GM12878 (cell line): ENCODE measurements at places on chromosomes 4 and X.

DNA sequence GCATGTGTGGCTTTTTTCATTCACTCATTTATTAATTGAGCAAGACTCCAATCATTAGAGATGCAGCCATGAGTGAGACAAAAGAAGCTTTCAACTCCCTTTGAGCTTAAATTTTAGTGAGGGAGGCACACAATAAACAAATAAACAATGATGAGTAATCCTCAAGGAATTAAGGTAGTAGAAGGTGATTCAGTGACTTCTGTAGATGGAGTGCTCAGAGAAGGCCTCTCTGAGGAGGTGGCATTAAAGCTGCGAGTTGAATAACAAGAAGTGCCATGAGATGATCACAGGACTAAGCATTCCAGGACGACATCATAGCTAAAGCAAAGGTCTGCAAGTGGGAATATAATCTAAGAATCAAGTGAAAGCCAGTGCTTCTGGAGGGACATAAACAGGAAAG, 77.6 kb downstream of the NWD2 start:
- no peak for DNase-seq

GRCh38 chrX:3449287-3449686, 102.8 kb upstream of the MXRA5 start:
- DNase-seq = no peak

GRCh38 chr4:125956276-125956675, 641.5 kb downstream of the FAT4 start:
- no peak for DNase-seq

GRCh38 chr4:16217300-16218051, 8.8 kb downstream of the TAPT1 start:
- DNase-seq = no peak

DNA sequence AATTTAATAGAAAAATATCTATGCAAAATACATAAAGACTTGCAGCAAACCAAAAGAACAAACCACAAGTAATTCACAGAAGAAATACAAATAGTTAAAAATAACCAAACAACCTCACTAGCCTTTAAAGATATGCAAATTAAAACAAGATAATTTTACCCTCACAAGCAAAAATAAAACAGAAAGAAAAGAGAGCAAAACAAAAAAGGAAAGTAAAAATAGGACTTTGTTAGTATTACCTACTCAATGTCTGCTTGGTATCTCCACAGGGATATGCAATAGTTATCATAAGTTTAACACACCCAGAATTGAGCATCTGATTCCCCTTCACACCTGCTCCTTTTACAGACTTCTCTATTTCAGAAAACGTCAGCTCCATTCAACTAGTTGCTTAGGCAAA, 737.5 kb upstream of the MAGEB2 start:
- no peak for DNase-seq

DNA sequence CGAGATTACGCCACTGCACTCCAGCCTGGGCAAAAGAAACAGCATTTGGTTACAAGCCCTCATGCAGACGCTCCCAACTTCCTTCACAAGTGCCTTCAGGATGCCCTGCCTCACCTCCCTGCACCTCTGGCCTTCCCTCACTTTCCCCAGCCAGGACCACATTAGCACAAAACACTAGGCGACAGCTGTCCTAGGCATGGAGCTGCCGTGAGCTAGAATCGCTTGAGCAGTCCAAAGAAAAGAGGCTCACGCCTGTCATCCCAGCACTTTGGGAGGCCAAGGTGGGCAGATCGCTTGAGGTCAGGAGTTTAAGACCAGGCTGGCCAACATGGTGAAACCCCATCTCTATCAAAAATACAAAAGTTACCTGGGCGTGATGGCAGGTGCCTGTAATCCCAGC, 15.8 kb downstream of the RNF212 start:
- DNase-seq = no peak

DNA sequence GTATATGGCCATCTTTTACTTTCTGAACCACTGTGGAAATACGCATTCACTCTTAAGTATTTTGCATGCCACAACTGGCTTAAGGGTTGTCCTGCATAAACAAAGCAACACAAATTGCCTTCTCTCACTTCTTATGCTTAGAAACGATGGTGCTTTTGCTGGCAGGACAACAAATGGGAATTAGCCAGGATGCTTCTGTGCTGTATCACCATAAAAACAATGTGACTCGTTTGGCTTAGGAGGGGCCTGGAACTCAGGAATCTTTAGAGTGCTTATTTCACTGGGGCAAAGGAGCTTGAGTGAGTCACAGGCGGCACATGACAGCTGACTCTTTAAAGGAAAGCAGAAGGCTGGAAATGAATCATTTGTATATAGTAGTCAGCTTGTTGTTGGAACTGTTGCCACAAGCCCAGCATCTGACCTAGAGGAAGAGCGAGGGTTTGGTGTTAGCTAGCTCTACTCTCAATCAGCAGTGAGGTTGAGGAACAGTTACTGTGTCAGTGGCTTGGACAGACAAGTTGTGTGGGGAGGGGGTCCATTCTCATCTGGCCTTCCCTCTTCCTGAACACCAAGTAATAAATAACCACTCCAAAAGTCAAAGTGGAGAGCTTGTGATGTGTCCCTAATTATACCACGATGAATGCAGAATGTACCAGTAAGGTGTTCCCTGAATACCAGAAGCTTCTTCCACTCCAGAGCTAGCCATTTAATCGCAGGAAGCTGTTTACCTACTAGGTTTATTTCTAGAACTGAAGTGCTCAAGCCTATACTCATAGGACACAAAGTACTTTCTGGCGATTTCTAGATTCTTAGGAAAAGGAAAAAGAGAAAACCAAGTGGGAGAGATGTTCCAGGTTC, 293.1 kb downstream of the CAMK2D start:
- no peak for DNase-seq

DNA sequence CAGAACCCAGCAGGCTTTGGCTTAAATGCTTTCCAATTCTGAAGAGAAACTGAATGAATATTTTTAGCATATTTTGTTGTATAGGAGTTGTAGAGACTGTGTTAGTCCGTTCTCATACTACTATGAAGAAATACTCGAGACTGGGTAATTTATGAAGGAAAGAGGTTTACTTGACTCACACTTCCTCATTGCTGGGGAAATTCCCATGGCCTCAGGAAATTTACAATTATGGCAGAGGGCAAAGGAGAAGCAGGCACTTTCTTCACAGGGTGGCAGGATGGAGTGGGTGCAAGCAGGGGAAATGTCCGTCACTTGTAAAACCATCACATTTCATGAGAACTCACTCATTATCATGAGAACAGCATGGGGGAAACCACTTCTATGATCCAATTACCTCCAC, 291.7 kb downstream of the PACRGL start:
- no peak for DNase-seq

GRCh38 chr4:138967313-138967712, 48.3 kb upstream of the NOCT start:
- peak; percentile 63 for DNase-seq

GRCh38 chr4:74632634-74633033, 161.7 kb downstream of the BTC start:
- DNase-seq = no peak

DNA sequence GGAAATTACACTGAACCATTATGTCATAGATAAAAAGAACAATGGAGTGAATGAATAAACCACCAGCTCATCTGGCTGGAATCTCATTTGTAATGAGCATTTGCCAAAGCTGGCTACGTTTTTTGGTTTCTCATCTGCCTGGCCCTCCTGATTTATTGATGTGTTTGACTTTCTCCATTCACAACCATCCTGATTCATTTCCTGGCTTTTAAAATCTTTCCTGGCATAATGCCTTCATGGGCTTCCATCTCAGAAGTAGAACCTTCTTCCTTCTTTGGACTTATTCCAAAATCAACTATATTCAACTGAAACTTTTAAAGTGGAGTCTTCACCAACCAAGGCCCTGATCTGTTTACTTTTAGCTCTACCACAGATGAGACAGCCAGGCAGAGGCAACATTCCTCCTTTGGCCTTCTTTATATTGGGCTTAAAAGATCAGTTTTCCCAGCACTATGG, 36.0 kb upstream of the ARSJ start:
- DNase-seq = no peak

GRCh38 chr4:142861351-142861750, 15.2 kb upstream of the INPP4B start:
- no peak for DNase-seq

DNA sequence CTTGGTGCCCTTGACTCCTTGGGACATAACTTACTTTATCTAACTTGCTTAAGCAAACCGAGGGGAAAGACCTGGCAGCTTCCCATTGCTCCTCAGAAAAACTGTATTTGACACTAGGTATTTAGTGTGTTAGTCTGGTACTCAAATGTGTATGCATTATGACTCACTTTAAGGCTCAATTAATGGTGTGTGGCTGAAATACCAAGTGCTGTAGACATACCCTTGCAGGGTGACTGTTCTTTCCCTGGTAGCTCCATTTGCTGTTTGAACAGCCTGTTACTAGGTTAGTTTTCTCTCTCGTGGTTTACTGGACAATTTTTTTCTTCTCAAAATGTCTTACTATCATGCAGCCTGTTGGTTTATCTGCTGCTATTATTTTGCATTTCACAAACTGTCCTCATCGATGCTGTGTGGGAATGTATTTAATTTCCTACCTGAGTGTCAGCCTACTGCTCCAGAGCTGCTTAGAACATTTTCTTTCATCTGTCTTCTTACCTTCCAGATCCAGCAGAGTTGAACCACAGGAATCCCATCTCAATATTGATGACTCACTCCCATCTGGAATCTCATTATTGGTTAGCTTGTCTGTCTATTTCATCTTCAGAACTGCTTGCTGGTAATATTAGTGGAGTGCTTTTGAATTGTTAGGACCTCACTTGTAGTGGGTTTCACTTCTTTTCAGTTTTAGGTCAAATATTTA, 158.0 kb upstream of the FAT1 start:
- DNase-seq = no peak

- no peak for DNase-seq
Measured at GRCh38 chr4:185437809-185438208, 12.0 kb upstream of the UFSP2 start.

GRCh38 chr4:147847751-147848590, 116.1 kb downstream of the ARHGAP10 start:
- no peak for DNase-seq

DNA sequence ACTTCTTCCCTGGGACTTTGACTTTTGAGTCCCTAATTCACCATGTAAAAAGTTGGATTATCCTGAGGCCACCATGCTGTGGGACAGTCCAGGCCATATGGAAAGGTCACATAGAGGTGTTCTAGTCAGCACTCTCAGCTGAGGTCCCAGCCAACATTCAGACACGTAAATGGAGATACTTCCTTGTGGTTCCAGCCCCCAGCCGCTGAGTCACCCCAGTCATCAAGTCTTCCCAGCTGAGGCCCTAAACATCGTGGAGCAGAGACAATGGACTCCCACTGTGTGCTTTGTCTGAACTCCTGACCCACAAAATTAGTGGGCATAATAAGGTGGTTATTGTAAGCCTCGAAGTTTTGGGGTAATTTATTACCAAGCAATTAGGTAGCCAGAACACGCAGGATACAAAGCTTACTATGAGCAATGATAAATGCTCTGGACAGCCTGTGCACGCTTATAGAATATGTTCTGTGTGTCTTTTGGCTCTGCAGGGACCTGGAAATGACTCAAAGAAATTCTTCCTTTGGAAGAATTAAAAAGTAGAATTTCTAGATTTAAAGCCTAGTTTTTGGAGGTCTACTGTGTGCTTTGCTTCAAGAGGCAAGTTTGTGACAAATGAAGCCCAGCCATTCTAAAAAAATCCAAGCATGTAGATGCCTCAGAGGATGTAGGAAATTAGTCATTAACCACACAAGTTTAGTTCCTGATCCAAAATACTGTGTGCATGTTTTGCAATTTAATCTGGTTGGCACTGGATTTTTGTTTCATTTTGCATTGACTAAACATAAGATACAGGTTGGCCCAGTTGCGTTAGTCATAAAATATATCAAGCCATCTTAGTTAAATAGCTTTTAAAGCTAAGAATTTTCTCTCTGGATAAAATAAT, 33.2 kb upstream of the SLC9A7 start:
- peak; percentile 68 for DNase-seq

GRCh38 chrX:21656587-21657317, 1.4 kb downstream of the KLHL34 start:
- DNase-seq = no peak

DNA sequence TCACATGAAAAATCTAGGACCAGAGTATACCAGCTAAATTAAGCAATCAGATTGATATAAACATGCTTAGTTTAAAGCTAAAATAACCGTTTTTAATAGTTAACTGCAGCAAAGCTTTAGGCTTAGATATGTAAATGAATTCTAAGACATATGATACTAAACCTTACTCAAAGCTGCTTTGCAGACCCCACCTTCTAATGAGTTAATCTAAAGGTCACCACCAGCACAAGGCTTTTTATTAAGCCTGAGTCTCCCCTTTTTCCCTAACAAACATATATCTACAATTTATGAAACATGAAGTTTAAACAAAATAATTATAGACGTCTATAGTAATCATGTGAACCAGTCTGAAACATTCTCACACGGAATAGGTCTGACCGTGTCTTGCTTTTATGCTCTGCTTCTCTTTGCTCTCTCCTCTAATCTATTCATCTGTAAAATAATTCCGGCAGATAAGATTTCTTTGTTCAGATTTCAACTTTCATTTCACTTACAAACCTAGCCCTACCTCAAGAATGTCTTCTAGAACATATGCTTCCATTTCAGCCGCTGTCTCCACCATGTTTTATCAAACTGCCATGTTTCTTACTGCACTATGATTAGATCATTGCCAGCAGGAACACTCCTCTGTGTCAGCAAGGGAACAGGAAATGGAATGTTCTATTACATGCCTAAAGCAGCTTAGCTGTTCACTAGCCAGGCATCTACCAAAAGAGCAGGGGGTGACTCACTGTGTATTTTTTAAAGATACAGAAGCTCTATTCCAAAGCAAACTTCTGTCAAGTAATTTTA, 35.9 kb downstream of the ANKRD17 start:
- DNase-seq = peak; percentile 55

GRCh38 chr4:129176864-129177263, 80.9 kb downstream of the C4orf33 start:
- no peak for DNase-seq

DNA sequence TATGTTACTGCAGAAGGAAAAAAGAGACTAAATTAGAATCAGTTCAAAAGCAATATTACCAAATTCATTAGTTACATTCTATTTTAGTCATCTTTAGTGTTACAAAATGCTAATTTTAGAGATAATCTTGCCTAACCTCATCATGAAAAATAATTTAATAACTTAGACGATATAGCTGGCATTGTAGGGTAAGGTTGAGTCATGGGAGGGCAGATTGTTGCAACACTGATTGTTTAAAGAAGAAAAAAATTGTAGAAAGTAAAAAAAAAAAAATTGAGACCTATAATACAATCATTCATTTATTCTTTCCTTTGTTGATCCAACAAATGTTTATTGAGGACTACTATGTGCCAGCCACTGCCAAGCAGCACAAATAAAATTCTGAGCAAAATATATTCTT, 330.9 kb downstream of the GBA3 start:
- DNase-seq = no peak

DNA sequence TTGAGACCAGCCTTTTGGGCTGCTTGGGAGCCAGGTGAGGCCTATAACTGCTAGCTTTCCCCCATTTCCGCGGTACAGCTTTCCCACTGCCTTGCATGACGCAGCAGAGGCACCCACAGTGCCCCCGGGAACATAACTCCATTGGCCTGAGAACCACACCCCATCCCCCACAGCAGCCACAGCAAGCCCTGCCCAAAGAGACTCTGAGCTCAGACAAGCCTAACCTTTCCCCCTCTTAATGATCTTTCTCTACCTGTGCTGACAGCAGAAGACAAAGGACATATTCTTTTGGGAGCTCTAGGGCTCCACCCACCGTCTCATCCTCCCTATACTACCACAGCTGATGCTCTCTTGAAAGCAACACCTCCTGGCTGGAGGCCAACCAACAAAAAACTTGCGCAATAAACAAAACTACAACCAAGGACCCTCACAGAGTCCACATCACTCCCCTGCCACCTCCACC, 114.8 kb downstream of the FANCB start:
- no peak for DNase-seq

- no peak for DNase-seq
Measured at GRCh38 chr4:111230265-111230664, 607.4 kb upstream of the PITX2 start.
